ENCODE measurements at places on chromosomes 5 and 9.
A peak's percentile ranks its signal among the peaks of the same experiment; 100 is the strongest.

- no peak for DNase-seq
These were observed 229.6 kb downstream of the TMEM167A start for GRCh38 chr5:82847562-82847961.

DNA sequence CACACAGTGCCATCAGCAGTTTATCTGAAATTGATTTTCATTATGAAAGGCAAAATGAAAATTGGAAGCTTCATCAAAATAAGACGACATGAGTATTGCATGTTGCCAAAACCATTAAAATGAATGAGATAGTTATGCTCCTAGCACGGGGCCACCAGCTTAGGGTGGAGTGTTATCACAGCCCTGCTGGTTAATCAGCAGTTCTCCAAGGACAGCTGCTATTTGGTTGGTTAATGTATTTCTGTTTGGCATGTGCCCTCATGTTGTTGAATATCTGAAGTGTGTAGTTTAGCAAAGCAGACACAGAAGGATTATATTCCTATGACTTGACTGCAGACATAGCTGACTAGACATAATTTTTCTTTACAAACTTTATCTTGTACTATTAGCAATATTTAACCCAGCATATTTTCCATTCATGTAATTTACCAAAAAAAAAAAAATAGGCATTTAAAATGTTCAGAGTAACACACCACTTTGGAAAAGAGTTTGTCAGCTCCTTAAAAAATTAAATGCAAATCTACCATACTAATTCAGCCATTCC lies 98.6 kb upstream of the PIK3R1 start:
- no peak for DNase-seq

GRCh38 chr5:178505639-178506407 lies 84.4 kb downstream of the COL23A1 start:
- no peak for DNase-seq

DNA sequence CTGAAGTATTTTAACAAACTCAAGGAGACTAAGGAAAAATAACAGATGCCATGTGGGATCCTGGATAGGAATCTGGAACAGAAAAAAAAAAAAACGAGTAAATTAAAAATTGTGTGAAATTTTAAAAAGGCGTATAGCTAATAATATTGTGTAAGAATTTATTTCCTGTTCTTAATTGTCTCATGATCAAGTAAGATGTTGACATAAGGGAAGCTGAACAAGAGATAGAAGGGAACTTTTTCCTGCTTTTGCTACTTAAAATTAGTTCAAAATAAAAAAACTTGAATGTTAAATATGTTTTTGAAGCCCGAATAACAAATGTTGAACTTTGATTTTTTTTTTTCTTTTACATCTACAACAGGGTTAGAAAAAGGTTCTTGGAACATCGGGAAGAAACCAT lies 10.5 kb downstream of the SNAPC3 start:
- DNase-seq: no peak

DNA sequence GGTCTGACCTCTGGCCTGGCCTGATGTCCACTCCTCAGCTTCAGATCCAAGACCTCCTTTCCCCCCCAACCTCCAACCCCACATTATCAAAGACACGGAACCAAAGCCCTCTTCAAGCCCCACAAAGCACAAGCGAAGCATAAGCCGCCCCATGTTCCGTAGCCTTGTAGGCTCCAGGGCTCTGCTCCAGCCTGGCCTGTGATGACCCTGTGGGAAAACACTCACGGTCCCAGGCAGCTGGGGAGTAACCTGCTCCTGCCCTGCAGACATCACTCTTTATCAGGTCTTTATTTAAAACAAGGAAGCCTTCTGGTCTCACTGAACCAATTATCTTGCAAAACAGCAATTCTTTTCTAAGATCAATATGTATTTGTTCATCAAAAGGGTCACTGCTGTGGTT lies 15.4 kb upstream of the WNK2 start:
- no peak for DNase-seq

DNA sequence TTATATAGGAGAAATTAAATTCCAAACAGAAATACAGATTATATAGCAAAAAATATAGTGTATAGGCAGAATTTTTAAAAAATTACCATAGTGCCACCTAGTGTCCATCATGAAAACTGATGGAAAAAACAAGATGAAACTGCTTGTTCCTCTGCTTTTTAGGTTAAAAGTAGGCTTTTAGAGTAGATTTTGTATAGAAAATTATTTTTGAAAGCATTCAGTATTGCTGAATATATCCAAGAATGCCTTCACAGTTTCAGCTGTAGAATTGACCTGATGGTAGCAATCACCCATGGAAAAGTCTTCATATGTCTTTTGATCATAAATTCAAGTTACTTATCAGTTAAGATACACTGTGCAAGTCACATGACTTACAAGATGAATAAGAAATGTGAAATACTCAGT lies 19.7 kb downstream of the RIOK2 start:
- DNase-seq: no peak

DNA sequence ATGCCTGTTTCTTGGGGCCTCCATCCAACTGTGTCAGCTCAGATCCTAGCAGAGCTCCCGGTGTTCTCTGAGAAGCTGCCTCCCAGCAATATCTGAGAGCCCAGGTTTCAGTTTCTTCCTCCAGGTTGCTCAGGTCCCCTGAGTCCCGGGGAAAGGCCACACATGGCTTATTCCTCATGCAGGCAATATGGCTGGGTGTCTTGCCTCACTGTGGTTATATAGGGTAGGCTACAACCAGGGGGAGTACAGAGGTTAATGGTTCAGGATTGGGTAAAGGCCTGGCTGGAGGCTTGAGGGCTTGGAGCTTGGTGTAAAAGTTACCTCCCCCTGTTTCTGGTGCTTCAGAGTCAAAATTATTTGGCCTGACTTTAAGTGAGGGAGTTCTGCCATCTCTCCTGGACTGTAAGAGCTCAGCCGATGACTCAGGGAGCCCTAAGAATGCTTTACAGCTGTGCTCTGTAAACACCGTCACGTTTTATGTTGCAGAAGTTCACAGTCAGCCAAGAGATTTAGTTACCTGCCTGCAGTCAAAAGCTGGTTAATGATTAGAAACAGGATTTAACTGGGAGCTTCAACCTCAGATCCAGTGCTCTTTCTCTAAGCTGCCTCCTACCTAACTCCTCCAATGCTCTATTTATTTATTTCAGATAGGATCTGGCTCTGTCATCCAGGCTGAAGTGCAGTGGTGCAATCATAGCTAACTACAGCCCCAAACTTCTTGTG lies 24.3 kb upstream of the UBAP2 start:
- no peak for DNase-seq

GRCh38 chr9:117555964-117556629 lies 141.2 kb upstream of the ASTN2 start:
- peak; percentile 29 for DNase-seq

DNA sequence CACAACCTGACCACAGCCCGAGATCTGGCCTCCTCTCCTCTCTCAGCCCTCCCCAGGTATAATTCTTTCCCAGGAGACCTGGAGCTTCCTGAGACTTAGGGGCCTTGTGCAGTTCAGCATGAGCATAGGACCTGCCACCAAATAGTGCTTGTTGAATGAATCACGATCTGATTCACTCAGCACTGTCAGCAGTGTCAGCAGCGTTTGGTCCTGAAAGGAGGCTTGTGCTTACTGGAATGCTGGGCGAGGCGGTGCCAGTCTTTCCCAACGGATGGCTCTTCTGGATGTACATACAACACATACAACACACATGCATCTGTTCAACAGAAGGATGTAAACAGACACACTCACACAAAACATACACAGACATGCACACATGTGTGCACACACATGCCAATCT lies 173.3 kb downstream of the COL23A1 start:
- DNase-seq: no peak

DNA sequence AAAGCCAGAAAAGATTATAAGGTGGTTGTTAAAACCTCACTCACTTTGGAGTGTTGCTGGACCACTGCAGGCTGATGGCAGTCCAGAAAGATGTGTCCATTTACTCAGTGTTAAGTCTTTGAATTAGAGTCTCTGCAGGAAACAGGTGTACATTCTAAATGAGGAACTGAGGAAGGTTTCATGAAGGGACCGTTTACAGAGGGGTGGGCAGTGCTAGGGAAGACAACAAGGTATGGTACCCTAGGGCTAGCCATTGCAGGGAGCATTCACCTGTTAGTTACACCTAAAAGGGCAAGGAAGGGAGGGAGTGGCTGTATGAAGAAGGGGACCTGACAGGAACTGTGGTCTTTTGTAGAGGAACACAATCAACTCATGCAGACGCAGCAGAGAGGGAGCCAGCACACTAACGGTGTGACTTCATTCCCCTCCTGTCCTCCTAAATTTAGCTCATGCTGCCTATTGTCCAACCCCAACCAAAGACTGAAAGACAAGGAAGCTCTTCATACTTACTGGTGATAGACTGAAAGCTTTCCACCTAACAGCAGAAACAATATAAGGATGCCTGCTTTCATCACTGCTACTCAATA lies 32.2 kb upstream of the PAX5 start:
- no peak for DNase-seq

Measured in activated CD4-positive, CD25-positive, alpha-beta regulatory T cell treated with anti-CD3 and anti-CD28 coated beads, Interleukin-2, amount 50 U/mL, for 72 hours (primary cell).